ENCODE measurements at places on chromosomes 16 and 17.

DNA sequence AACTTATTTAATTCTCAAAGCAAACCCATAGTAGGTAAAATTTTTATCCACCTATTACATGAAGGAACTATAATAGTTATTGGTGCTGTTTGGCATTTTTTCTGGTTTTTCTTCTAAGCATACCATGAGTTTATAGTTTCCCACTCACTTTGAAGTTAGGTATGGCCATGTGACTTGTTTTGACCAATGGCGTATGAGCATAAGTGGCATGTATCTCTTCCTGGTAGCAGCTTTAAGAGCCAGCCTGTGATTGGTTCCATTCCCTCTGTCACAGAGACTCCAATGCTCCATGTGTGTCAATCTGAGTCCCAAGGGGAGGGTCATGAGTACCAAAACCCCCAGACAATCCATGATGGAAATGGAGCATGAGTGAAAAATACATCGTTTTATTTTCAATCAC, 282.9 kb upstream of the N4BP1 start:
- DNase-seq, result no peak

GRCh38 chr17:58252141-58252540, 13.8 kb downstream of the LPO start:
- no peak for DNase-seq

- no peak for DNase-seq
These were observed 505.0 kb downstream of the GRIN2A start for GRCh38 chr16:9677301-9677653.

GRCh38 chr17:40597156-40597555, 31.9 kb upstream of the CCR7 start:
- DNase-seq, result no peak

Data from stimulated activated CD4-positive, alpha-beta T cell treated with anti-CD3 and anti-CD28 coated beads, Interleukin-12 subunit alpha, Interleukin-12 subunit beta, amount 100 ng/mL, for 4 hours (primary cell).